Skeletal muscle cell (primary cell): ENCODE measurements at places on chromosomes 1 and 21.

DNA sequence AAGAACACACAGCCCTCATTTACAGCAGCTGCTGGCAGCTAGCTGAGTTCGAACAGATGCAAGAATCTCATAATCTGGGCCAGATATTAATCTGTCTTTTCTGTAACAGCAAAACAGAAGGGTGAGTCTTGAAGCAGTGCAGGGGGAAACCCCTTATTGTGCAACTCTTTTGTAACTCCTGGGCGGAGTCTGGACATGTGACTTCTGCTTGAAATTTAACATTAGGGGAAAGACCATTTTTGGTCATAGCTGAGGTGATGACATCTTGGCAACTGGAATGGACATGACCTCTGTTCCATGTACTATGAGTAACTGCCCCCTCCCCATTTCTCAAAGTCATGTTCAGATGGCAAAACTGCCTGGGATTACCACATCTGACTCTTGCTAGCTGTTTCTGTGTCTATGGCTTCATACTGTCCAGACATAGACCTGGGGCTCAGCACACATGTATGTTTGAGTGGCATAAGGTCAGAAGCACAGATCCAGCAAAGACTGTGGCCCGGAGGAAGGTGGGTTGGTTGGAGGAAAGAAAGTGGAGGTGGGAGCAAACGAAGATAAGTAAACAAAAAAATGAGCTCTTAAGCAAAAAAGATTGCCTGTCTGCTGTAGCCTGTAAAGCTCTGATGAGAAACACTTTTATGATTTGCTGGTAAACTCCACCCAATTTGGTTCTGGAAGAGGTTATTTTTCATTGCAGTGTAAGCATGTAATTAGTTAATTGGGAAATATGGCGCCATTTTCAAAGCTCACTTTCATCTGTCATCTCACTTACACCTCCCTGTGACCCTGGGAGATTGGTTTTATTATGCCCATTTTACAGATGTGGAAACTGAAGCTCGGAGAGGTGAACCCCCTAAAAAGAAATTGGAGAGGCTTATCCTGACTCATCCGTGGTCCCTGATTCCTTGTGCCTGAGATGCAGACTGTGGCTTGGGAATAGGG is 26.1 kb downstream of the ETS2 start:
- peak; percentile 100 for DNase-seq

DNA sequence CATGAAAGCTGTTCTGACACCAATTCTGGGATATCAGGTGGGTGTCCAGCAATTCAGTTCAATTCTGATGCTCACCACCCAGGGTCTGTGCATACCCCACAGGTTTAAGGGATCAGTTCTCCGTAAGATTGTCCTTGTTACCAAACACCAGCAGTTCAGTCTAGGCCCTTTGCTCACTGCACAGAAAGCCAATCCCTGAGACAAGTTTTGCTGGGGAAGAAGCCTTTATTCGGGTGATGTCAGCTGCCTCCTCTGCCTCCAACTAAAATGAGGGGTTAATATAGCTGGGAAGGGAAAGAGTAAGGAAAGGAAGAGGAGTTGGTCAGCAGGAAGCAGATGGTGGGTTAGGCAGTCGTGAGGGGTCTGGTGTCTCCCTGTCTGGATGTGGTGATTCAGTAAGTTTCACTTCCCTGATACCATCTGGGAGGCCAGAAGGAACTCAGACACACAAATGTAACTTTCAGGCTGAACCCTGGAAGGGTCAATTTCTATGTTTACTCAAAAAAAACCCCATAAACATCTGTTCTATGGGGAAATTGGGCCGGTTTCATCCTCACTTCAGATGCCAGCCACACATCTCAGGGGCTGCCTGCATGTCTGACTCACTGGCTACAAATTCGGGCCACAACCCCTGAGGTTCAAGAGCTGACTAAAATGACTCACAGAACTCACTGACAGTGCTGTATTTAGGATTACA is 83.3 kb upstream of the PGBD5 start:
- DNase-seq, result peak; percentile 88

- peak; percentile 77 for DNase-seq
Observed at GRCh38 chr21:33199516-33200217, 30.1 kb upstream of the IFNAR2 start.

DNA sequence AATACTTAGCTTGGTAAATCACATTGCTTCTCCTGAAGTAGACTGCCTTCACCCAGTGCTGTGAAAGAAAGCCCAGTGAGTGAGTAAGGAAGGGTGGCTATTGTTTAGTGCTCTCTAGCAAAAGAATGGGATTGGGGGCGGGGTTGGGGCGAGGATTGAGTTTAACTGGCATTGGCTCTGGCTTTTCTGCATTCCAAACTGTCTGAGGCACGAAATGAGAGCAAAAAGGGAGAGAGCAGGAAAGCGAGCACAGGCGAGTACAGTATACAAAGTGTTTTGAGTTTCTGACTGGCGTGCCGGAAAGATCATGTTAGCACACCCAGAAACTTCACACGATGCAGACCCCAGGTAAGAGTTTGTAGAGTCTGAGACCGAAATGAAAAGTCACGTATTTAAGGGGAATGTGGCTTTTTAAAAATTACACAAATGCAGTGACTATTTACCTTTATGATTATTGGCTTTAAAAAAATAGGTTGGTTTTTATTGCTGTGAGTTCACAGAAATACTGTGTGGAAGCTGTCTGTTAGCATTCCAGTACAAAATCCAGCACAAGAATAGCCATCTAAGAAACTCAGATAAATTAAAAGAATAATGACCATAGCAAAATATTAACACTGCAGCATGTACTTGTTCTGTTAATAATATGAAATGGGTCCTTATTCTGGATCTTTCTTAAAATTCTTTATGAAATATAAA is 155.4 kb downstream of the CLEC20A start:
- peak; percentile 63 for DNase-seq

DNA sequence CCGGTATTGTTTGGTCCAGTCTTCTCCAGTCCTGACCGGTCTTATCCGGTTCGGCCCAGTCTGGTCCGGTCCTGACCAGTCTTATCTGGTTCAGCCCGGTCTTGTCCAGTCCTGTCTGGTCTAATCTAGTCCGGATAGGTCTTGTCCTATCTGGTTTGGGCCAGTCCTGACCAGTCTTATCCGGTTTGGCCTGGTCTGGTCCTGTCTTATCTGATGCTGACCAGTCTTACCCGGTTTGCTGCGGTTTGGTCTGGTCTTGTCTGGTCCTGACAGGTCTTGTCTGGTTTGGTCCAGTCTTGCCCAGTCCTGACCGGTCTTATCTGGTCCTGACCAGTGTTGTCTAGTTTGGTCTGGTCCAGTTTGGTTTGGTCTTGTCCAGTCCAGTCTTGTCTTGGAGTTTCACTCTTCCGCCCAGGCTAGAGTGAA is 30.1 kb downstream of the DHX9 start:
- DNase-seq, result no peak

DNA sequence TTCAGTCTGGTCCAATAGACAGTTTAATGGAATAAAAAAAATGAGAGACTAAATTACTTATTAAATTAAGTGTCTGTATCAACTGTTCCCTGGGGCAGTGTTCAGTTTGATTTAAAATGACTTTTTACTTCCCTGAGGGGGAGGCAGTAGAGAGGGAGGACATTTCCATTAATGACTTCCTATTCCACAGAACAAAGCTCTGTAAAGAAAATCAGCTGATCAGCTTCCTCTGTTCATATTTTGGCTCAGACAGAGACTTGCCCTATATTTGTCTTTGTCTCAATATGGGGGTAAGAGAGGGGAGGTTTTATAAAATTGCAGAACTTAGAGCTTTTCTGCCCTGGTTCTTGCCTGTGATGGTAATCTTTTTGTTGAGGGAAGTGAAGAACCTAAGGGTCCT is 8.4 kb downstream of the CFAP126 start:
- DNase-seq, result no peak

DNA sequence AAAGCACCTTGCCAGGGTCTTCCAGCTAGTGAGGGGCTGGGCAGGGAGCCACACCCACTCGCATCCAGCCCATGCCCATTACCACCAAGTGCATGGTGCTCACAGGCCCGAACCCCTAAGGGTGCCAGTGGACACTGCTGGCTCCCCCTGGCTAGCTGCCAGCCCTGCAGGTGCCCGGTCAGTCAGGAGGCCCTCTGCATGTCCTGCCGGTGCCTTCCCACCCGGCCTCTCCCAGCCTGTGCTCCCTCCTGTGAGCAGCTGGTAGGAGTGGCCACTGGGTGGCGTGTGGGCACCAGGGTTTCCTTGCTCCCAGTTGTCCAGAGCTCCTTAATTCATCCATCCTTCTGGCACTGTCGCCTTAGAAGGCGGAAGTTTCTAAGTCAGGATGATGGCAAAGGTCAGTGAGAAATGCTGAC is 33.4 kb downstream of the QSOX1 start:
- DNase-seq, result no peak

- DNase-seq, result no peak
Observed at GRCh38 chr1:163970699-163971098, 588.3 kb upstream of the PBX1 start.

DNA sequence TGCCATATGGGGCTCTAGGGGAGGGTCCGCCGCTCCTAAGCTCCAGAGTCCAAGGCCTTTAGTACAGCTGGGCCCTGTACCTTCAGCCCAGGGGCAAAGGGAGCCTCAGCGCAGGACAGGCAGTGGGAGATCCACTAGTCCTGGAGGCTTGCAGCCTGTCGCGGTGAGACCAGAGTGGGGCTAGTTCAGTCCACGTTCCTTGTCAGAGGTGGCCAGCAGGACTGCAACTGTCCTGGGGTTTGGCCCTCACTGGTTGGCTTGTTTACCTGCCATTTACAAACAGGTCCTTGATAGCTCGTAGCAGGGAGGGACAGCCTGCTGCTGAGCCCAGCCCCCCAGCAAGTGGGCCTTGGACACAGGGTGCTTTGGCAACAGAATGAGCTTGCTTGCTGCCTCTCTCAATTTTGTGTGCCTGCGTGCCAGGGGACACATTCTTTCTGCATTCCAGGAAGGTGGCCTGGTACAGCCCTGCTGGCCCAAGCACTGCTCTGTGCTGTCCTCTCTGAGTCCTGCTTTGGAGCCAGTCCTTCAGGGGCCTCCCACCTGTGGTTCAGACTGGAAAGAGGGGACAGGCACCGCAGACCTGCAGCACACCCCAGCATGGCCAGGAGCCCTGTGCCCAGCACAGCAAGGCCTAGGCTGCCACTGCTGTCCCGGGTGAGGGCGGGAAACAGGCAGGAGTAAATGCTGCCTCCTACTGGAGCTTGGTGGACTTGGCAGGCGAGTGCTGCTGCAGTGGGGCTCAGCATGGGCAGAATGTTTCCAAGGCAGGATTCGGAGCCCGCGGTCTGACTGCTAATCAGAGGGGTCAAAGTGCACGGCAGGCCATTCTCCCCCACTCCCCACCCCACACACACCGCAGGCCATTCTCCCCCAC is 15.2 kb downstream of the H6PD start:
- no peak for DNase-seq

- no peak for DNase-seq
Observed at GRCh38 chr1:17348593-17349234, 23.3 kb upstream of the PADI6 start.

DNA sequence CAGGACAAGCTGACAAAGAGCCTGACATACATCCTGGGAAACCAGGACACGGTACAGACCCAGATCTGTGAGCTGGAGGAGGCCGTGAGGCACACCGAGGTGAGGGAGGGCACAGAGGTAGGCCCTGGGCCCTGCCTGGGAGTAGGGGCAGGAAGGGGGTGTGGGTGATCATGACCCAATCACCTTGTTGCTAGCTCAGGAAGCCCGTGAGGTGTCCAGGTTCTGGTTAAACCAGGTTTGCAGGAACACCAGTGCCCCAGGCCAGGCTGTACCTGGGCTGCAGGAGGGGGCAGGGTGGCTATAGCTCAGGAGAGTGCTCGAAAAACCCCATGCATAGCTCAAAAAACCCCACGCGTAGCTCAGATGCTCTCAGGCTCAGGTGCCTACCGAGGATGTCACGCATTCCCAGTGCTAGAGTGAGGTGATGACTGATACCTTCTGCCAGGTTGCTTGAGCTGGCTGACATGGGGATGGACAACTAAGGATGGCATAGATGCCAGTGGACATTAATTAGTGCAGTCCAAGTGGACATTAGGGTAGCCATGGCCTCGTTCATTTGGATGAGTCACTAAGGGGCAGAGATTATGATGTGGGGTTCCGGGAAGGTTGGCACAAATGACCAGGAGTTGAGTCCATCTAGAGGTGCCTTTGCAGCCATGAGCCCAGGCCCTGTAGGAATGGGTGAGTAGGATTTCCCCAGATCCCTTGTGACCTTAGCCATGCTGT is 3.7 kb downstream of the TRIM46 start:
- no peak for DNase-seq

DNA sequence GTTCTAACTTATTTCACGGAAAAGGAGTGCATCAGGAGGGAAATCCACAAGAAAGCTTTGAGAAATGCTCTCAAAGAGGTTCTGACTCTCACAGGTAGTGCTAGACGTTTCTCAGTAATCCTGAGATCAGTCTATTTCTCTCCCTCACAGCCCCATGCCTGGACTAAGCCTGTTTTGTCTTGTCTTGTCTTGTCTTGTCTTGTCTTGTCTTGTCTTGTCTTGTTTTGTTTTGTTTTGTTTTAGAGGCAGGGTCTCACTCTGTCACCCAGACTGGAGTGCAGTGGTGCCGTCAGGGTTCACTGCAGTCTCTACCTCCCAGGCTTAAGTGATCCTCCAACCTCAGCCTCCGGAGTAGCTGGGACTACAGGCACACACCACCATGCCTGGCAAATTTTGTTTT is 133.3 kb upstream of the SGIP1 start:
- DNase-seq, result no peak

- DNase-seq, result no peak
Observed at GRCh38 chr1:24551290-24551959, 4.5 kb upstream of the NCMAP start.
